ENCODE measurements at places on chromosomes 13 and 19. TPM values are rescaled to one million over a fixed set of nuclear protein-coding genes. Genes with fewer than 3 reads are reported as not detected.
A peak's percentile ranks its signal among the peaks of the same experiment; 100 is the strongest.

Gene RAX2
- not detected for total RNA-seq

Gene HS6ST3
- not detected for total RNA-seq

GRCh38 chr13:106619688-106620555 is 52.0 kb upstream of the ARGLU1 start:
- peak; percentile 72 for DNase-seq

Gene IL11
- total RNA-seq: 5.2 TPM

- DNase-seq: no peak
These were observed 18.1 kb downstream of the ARHGEF18 start for GRCh38 chr19:7366701-7367420.

GRCh38 chr13:71242201-71242600 is 624.8 kb downstream of the DACH1 start:
- DNase-seq: no peak

DNA sequence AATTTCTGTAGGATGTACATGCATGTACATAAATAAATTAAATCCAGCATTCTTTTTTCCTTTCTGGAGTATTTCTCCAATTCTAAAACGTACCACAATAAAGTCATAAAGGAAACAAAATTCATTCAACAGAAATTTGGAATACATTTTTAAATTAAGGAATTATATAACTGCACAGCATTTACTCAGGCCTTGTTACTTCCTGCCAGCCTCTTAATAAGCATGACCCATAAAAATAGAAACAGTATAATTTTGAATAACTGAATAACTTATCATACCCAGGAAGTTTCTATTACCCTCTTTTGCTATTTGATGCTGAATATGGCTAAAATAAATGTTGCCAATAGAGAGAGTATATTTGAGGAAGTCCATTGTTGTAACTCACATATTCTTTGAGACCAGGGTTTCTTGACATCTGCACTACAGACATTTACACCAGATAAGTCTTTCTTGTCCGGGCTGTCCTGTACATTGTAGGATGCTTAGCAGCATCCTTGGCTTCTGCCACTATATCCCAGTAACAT is 178.2 kb downstream of the KLF12 start:
- no peak for DNase-seq

GRCh38 chr19:31908080-31908479 is 437.3 kb upstream of the ZNF507 start:
- DNase-seq: no peak

DNA sequence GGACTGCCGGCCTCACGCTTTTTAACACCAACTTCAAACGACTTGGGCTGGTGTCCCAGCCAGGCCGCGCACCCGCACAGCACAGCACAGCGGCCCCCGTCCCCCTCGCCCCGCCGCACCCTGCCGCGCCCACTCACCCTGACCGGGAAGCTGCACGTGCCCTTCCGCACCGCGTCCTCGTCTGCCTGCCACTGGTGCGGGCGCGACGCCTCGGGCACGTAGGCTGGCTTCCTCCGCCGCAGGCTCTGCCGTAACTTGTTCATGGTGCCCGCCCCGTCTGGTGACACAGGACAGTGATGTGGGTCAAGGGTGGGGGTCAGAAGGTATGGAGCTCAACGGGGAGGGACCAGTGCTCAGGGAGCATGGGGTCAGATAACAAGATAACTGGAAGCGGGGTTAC is 6.2 kb downstream of the NUMBL start:
- DNase-seq: no peak

Gene SMIM44
- not detected for total RNA-seq

Gene BST2
- total RNA-seq: 7.8 TPM

- DNase-seq: peak; percentile 93
These were observed 6.0 kb downstream of the STK24 start for GRCh38 chr13:98570929-98571372.

- no peak for DNase-seq
These were observed 1.7 kb downstream of the ZNF264 start for GRCh38 chr19:57192993-57193392.

DNA sequence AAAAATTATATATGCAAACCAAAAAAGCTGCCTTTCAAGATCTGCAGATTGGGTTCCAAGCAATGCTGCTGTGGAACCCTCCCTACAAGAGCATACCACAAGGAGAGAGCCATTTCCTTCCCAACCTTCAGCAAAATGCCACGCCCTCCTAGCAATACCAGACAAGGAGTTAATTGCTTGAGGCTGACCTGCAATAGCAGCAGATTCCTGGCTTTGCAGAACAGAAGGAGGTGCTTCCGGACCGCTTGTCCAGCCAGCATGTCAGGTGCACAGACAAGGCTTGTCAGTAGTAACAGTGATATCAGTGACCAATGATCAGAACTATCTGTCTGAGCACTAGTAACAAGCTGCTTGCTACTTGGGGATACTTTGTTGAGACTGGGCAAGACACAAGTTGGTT is 301.6 kb downstream of the FGF14 start:
- no peak for DNase-seq

DNA sequence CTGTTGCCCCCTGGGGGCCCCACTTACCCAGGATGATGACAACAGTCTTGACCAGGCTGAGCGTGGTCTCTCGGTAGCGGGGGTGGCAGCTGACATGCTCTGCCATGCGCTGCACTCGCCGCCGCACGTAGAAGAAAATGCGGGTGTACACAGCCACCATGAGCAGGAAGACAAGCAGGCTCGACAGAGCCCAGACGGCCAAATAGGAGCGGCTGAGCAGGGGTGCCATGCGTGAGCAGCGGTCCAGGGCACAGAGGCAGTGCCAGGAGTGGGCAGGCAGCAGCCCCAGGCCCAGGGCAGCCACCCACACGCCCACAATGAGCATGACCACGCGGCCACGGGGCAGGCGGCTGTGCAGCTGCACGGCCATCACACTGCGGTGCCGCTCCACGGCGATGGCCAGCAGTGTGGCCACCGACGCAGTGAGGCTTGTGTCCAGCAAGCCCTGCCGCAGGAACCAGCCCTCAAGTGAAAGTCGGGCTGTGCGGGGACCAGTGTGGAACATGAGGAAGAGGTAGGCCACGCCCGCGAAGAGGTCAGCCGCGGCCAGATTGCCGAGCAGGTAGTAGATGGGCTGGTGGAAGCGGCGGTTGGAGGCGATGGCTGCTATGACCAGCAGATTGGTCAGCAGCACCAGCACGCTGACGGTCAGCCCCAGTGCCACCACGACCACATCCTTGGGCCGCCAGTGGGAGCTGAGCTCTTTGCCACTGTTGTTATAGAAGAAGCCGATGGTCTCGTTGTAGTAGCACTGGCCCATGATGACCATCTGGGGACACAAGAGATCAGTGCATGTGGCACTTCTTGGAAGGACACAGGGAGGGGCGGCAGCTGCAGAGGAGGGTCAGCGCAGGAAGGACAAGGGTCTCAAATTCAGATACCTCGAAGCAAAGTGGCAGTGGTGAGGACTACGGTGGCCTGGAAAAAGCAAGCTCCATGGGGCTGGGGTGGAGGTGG is 1.2 kb downstream of the LPAR2 start:
- no peak for DNase-seq

- peak; percentile 15 for DNase-seq
These were observed 62.3 kb downstream of the ZNF627 start for GRCh38 chr19:11659612-11660011.

DNA sequence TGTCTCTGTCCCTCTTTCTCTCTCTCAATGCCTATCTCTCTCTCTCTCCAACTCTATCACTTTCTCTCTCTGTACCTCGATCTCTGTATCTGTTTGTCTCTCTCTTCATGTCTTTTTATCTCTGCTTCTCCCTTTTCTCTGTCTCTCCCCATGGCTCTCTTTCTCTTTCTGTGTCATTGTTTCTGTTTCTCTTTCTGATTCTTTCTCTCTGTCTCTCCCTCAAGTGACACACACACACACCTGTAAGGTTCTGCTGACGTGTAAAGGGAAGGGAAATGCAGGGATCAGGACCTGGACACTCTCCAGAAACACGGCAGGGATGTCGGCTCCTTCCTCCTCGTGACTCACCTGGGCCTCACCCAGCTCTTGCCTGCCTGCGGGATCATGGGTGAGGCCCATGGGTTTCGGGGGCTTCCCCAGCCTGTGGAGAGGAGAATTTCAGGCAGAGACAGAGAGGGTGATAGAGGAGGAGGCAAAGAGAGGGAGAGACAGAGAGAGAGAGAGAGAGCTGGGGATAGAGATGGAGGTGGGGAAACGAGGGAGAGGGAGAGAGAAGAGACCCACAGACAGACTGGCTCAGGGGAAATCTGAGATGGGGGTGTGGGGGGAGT is 5.4 kb upstream of the PLAUR start:
- DNase-seq: peak; percentile 37

Gene RETN
- not detected for total RNA-seq

Gene LGALS14
- not detected for total RNA-seq

DNA sequence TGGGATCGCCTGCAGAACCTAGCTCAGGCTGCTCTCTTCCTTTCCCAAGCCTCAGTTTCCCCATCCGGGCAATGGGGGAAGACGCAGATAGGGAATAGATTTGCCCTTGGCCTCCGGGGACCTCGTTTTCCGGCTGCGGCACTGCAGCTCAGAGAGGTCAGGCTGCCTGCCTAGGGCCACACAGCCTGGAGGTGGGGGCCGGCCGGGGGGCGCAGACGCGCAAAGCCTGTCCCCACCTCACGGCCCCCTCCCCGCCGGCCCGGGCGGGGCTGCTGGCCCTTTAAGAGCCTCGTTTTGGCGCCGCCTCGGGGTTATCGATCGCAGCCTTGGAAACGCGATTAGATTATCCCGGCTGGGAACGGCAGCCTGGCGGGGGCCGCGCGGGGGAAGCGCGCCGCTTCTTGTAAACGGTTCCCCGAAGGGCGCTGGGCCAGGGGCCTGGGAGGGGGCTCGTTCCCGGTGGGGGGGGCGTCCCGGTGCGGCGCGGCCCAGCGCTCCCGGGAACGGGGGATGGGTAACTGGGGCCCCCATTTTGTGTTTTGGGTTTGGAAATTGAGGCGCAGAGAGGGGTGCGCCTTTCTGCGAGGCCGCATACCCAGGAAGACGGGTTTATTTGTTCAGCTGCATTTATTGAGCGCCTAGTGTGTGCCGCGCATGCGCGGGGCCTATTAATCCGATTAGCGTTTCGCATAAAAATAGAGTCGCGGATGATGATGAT is 23.4 kb upstream of the TCF3 start:
- no peak for DNase-seq

Gene ZNF566
- total RNA-seq: 8.4 TPM

Gene RRAS
- total RNA-seq: 43.2 TPM

Gene HCN2
- 0.32 TPM for total RNA-seq

Measured in fibroblast of villous mesenchyme (primary cell).